ENCODE measurements at places on chromosomes 2 and 18.

GRCh38 chr18:31105733-31106132 lies 3.5 kb upstream of the DSC2 start:
- no peak for DNase-seq

- DNase-seq = no peak
Measured at GRCh38 chr2:239073270-239073669, 225.4 kb downstream of the TWIST2 start.

DNA sequence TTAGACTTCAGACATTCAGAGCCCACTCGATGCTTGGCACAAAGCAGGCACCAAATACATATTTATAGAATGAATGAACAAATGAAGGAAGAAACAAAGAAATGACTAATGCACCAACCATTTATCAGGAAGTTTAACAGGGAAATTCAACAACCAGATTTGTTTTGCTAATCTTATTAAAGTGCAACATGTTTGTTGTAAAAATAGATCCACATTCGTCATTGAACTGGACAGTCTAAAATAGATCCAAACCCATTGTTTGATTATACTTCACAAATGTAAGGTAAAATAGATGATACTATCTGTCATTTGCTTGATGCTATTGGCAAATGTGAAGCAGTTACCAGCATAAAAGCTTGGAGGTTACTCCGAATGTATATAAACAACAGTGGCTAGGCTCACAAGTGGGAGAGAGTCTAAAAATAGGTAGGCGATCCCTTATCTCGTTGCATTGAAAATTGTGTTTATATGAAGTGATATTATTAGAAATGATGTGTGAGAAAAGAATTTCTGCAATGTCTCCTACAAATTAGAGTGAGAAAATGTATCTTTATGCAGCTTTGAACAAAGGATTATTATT lies 246.2 kb downstream of the NEDD4L start:
- DNase-seq = no peak

GRCh38 chr18:21534327-21534726 lies 66.2 kb downstream of the ESCO1 start:
- no peak for DNase-seq

DNA sequence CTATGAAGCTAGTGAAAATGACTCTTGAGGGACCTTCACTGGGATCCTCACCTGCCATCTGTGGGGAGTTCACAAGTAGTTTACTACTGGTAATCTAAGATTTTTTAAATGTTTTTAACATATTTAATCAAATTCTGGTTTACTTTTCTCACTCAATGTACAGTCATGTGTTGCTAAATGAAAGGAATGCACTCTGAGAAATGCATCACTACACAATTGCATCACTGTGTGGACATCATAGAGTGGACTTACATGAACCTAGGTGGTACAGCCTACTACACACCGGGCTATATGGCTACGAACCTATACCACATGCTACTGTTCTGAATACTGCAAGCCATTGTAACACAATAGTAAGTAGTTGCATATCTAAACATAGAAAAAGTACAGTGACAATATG lies 528.0 kb downstream of the BCL11A start:
- no peak for DNase-seq

DNA sequence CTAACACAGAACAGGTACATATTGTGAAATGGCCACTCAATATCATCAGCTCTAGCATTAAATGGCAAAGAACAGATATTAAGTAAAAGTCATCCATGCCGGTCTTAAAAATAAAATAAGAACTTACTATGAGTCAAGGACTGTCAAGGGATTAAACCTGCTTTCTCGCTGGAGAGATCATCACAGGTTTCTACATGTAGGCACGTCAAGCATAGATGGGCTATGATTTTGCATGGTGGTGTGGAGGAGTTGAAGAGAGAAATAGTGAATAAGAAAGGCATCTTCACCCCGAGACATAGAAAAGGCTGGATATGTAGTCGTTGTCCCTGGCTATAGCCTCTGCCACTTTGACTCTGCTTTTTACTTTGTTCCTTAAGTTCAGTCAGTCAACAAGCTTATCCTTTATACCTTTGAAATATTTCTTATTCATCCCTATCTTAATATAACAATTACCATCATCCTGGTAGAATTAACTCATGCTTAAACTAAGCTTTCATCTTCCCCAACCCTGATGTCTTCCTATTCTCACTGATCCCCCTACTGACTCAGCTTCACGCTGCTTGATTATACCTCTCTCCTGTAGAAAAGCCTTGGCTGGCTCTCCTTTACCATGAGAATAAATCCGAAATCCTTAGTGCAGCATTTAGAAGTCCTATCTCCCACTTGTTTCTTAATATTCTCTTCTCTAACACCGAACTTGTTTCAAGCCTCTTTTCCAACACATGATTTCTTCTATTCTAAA lies 42.5 kb downstream of the DSC3 start:
- no peak for DNase-seq

GRCh38 chr2:136013955-136014354 lies 28.5 kb upstream of the DARS1 start:
- DNase-seq = no peak

GRCh38 chr2:37156071-37156856 lies 516 bp downstream of the EIF2AK2 start:
- DNase-seq = no peak

DNA sequence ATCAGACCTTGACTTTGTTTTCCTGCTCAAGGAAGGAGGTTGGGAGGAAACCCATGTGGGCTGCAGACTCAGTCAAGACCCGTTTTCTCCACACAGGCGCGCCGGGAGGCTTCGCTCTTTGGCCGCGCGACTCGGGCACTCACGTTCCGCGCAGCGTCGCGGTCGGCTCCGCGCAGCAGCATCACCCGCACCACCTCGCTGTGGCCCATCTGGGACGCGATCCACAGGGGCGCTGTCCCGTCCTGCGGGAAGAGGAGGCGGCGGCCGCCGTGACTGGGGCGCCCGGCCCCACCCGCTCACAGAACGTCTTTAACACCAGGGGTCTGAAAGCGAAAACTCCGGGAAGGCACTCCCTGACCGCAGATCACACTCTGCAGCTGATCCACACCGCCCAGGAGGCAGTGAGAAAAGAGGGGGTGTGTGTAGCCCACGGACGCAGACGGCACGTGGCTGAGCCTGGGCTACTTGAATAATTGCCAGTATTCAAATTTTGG lies 33.1 kb upstream of the NPC1 start:
- DNase-seq = no peak

DNA sequence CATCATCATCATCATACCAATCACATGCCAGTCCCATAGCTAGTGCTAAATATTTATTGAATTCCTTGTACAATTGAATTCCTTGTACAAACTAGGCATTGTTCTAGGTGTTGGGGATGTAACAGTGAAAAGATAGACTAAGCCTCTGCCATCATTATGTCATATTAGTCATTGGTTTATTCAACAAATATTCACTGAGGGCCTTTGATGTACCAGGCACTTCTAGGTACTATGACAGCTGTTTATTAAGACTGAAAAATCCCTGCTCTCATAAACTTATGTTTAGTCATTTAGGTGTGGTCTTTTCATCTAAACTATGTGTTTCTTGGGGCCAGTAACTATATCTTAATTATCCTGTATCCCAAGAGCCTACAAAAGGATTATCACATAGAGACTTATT lies 412.3 kb upstream of the ETAA1 start:
- no peak for DNase-seq

- no peak for DNase-seq
Measured at GRCh38 chr2:98378901-98379300, 32.6 kb downstream of the CNGA3 start.

- no peak for DNase-seq
Measured at GRCh38 chr18:3604498-3605408, 154.8 kb downstream of the TGIF1 start.

DNA sequence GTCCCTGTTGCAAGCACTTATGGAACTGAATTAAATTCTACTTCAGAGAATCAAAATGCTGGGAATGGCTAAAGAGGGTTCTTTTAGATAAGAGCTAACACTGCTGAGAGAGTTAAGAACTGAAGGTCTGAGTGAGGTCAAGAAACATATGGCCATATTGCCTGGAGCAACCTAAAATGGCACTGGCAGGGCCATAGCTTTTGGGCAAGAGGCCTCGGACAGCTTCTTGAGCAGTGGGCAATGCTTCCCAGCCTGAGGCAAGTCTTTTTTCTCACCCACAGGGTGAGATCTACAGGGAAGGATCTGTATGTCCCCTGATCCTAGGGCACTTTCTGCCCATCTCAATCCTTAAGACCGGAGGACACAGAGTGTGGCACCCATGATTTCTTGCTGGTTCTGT lies 244.6 kb upstream of the NT5C1B start:
- DNase-seq = no peak

GRCh38 chr2:239231231-239232194 lies 169.3 kb downstream of the HDAC4 start:
- DNase-seq = no peak

DNA sequence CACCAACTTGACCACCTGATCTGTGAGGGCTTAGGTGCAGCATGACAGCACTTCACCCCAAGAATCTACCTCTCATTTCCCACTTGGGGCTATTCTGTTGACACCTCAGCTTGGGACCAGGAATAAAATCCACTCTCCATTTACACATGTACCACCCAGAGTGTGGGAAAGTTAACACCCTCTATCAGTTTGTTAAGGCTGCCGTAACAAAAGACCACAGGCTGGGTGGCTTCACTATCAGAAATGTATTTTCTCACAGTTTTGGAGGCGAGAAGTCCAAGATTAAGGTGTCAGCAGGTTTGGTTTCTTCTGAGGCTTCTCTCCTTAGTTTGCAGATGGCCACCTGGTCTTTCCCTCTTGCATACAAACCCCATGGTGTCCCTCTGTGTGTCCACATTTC lies 277.7 kb upstream of the ERBB4 start:
- DNase-seq = no peak

DNA sequence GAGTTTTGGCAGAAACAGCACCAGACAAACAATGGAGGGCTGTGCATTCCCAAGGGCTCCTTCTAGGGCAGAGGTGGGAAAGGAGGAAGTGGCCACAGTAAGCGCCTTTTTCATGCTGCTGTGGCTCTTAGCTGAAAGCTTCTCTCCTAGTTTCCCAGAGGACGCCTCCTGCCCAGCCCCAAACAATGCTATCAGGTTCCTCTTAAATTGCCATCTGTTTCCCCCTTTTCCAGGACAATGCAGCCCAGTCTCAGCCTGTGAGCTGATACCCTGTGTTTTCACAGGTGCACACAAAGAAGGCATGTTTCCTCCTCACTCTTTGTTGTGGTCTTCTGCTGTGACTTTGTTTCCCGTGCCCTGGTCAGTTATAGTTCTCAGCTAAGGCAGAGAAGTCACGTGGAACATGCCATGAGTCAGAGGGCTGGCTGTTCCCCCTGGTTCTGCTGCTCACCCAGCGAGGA lies 5.4 kb upstream of the FAM124B start:
- DNase-seq = no peak

GRCh38 chr2:161369311-161369710 lies 46.8 kb upstream of the TBR1 start:
- DNase-seq = no peak

DNA sequence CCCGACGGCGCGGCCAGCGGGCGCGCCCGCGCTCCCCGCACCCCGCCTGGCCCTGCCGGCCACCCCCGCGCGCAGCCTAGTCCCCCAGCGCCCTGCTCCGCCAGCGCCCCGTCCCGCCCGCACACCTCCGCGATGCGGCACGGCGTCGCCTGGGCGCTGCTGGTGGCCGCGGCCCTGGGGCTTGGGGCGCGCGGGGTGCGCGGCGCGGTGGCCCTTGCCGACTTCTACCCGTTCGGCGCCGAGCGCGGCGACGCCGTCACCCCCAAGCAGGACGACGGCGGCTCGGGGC lies 232 bp downstream of the SNED1 start:
- DNase-seq = no peak

DNA sequence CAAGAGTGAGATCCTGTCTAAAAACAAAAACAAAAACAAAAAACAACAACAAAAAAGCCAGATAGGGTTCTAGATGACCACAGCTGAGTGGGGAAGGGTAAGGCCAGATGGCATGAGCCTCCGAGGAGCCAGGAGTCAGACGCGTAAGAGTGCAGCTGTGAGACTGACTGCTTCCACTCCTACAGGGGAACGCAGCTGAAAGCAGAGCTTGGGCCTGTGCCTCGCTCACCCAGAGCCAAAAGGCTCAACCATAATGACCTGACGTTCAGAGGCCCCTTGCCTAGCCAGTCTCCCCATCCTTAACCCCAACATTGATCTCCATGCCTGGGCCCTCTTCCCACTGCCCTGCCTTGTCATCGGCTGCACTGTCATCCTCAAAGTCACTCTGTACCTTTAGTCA lies 26.5 kb upstream of the NCL start:
- no peak for DNase-seq

GRCh38 chr2:26946841-26947784 lies 23.3 kb upstream of the MAPRE3 start:
- DNase-seq = no peak

DNA sequence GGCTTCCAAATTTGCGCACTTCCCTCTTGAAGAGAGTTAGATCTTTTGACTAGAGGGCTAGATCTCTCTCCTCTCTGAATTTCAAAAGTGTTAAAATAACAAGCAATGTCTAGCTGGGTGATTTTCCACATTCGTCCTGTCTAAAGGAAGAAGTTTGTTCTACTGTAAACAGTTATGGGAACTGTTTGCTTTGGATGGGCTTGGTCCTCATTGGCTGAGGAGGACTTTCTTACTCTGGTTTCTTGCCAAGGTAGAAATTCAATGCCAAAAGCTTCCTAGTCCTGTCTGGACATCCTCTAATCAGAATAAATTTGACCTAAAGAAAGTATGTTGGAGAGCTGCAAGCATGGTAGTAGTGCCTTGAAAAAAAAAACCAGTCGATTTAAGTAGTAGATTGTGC lies 47.4 kb upstream of the RAPH1 start:
- no peak for DNase-seq

- DNase-seq = peak; percentile 42
Measured at GRCh38 chr2:237475704-237476141, 11.3 kb upstream of the MLPH start.

DNA sequence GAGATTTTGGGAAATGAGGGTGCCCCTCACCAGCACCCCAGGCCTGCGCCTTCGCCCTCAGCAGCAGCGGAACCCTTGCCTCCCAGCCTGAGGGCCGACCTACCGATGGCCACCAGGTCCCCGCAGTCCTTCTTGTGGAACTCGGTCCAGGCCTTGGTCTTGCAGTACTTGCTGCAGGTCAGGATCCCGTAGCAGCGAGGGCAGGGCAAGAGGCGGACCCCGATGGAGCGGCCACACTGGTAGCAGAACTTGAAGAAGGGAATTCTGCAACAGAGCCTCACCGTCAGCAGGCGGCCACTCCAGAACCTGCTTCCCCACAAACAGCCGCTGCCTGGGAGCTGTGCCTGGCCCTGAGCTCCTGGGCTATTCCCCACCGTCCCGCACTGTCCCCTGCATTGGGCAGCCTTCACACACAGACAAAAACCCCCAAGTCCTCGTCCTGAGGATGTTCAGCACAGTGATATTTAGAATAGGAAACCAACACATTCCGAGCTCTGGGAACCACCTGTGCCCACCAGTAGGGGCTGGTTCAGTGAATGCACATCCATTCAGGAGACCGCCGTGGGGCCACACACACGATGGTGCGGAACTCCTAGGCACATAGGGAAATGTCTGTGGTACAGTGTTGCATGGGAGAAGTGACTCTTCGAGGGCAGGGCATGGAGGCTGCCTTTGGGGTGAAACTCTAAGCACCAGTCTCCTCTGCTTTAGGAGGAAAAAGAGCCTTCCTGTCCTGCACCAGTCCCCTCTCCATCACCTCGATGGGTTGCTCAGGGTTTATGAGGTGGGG lies 45.6 kb downstream of the GPC1 start:
- DNase-seq = no peak

All from CD8-positive, alpha-beta T cell (primary cell).